Naive thymus-derived CD4-positive, alpha-beta T cell (primary cell): ENCODE measurements at places on chromosomes 11 and 22. TPM values are rescaled to one million over a fixed set of nuclear protein-coding genes. Genes with fewer than 3 reads are reported as not detected.

NNMT gene
- not detected for total RNA-seq

GRCh38 chr11:126257764-126258163, 10.9 kb downstream of the SRPRA start:
- no peak for DNase-seq

OTOG gene
- total RNA-seq = not detected

GRCh38 chr11:120651396-120651795, 139.8 kb downstream of the GRIK4 start:
- no peak for DNase-seq

GRCh38 chr11:65436412-65437032, 13.9 kb downstream of the NEAT1 start:
- no peak for DNase-seq

- DNase-seq = peak; percentile 0
Observed at GRCh38 chr11:10021563-10021962, 272.5 kb downstream of the SBF2 start.

DNA sequence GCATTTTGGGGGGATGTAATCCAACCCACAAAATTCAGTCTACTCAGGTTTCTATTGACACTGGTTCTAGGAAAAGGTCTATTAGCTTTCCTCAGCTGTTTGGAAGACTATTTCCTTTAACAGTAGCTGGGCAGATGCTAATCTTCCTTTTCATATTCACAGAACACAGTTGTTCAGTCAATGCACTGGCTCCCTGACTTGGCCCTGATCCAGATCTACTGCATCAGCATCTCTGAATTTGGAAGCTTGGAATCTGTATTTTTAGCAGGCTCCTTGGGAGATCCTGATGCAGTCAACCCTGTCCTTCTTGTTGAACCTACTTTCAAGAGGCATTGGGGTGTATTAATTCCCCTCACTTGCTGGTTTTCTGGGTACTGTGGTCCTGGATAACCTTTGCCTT, 6.3 kb downstream of the HTATIP2 start:
- no peak for DNase-seq

DNA sequence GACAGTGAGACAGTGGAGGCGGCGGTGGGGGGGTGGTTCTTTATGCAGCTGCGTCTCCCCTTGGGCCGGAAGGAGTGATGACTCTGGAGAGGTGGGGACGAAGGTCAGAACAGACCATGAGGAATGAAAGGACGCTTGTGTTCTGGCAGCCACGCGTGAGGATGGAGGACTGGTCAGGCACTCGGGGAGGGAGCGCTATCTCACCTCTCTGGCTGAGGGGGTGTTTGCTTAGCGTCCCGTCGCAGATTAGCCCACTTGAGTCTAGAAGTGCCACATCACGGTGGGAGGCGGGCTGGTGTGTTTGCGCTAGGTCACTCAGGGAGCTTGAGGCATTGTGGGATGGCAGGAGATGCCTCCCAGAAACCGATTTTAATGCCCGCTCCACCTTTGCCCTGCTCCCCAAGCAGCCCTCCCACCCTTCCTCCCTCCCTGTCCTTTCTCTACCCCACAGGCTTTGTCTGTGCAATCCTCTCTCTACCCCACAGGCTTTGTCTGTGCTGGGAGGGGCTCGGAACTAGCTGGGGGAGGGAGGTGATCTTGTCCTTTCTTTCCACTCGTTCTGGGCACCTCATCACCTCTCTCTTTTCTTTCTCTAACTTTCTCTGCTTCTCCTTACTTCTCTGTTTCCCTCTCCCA, 97.8 kb downstream of the PKNOX2 start:
- DNase-seq = no peak

DNA sequence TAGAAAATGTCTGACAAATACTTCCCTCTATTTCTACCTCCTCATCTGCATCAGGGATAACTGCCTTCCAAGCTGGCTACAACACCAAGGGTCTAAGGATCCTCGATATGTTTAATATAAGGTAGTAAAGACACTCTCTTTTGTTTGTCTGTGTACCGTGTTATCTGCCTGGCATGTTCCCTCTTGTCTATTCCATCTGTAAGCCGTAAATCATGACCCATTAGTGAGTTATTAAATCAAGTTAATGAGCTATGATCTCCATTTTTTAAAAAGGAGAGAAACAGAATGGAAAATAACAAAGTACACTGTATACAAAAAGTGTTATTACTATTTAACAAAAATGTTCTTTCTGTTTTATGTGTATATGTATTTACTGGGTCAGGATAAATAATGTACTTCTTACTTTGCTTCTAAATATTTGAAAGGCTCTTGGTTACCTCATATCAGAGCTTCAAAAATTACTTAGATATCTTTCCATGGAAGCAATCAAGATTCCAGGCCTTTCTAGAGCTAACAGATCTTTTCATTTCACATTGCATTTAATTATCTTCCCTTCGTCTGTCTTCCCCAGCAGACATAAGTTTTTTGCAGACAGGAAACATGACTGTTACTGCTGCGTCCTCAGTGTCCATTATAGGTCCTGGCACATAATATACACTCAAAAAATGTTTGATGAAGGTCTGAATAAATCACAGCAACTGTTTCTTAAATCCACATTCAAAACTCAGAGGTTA, 342.6 kb upstream of the CCDC90B start:
- DNase-seq = no peak

GRCh38 chr22:36470994-36471331, 10.5 kb downstream of the TXN2 start:
- DNase-seq = no peak

GRCh38 chr22:24436553-24436952, 9.2 kb downstream of the ADORA2A start:
- DNase-seq = no peak

- peak; percentile 70 for DNase-seq
Observed at GRCh38 chr11:615504-616319, at the start of gene IRF7. Gene IRF7, minus strand, starts transcription at chr11:615950. Its CDS starts 586 bp downstream, at chr11:615364.

GRCh38 chr22:46586123-46586519, 34.1 kb upstream of the GRAMD4 start:
- DNase-seq = no peak

- no peak for DNase-seq
Observed at GRCh38 chr11:47932544-47932943, 47.8 kb upstream of the PTPRJ start.

- DNase-seq = no peak
Observed at GRCh38 chr11:46666516-46666915, 33.9 kb downstream of the ARHGAP1 start.

ART1 gene
- not detected for total RNA-seq

SLC22A6 gene
- not detected for total RNA-seq

GRCh38 chr11:44886790-44887140, 63.9 kb downstream of the TP53I11 start:
- DNase-seq = no peak
